Cortex of kidney (tissue), 1 donor: ENCODE measurements at places on chromosomes 3 and 15.

DNA sequence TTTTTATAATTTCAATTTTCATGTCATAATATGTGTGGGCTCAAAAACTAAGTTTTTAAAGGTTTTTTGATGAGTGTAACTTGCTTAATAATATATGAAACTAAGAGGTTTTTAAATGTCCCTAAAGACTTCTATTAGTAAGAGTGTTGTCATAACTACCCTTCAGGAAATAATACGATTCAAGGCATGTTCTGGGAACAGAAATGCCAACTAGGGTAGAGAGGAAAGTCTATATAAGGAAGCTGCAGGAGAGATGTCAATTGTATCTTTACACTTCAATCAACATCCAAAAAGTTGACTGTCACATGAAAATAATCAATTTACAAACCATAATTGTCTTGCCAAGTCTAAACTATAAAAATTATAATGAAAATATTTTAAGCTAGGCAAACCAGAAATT is 76.3 kb downstream of the SMARCC1 start:
- DNase-seq: no peak

DNA sequence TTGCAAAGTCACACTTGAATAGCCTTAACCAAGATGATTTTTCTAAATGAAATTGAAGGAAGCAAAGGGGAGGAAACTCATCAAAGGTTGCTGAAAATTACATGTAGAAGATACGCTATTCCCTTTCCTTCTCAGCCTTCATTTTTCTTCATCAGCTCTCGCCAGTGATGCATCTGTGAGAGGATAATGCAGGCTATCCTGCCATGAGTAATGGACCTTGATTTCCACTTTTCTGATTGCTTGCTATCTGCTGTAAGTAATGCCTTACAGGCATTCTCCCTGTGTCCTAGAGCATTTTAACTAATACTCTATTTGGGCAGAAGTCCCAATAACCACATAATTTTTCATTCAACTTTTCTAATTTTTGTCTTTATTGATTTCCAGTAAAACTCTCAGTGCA is 162.6 kb downstream of the BBX start:
- DNase-seq: no peak

GRCh38 chr15:28888302-28888894 is 2.6 kb downstream of the APBA2 start:
- no peak for DNase-seq

DNA sequence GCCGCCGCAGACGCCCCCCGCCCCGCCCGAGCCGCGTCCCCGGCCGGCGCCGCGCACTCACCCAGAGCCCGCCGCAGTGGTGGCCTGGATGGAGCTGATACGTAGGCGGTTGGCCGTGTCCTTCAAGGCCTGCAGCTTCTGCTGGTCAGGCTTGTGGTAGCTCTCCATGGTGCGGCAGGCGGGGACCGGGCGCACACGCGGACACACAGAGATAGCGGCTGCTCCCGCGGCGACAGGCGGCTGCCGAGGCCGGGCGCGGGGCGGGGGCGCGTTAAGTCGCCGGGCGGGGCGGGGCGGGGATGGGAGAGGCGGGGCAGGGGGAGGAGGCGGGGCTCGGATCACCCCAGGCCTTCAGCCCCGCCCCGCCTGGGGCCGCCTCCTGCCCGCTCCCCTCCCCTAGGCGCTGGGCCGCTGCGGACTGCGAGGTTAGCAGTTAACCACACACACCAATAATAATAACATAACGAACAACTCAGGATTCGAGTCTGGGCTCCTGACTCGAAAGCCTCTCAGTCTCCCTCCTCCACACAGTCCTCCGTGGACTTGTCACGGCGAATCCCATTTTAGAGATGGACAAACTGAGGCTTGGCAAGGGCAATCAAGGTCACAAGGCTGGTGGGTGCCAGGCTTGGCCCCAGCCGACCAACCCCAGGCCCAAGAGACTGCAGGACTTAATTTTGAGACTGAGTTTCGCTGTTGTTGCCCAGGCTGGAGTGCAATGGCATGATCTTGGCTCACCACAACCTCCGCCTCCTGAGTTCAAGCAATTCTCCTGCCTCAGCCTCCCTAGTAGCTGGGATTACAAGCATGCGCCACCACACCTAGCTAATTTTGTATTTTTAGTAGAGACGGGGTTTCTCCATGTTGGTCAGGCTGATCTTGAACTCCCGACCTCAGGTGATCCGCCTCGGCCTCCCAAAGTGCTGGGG is at the start of gene TKT:
Gene TKT (minus strand): TSS at position 248 of the 929 bp plus-strand sequence. CDS start 80 bp downstream, at position 168.
- no peak for DNase-seq

GRCh38 chr3:535566-536416 is 339.2 kb downstream of the CHL1 start:
- no peak for DNase-seq

DNA sequence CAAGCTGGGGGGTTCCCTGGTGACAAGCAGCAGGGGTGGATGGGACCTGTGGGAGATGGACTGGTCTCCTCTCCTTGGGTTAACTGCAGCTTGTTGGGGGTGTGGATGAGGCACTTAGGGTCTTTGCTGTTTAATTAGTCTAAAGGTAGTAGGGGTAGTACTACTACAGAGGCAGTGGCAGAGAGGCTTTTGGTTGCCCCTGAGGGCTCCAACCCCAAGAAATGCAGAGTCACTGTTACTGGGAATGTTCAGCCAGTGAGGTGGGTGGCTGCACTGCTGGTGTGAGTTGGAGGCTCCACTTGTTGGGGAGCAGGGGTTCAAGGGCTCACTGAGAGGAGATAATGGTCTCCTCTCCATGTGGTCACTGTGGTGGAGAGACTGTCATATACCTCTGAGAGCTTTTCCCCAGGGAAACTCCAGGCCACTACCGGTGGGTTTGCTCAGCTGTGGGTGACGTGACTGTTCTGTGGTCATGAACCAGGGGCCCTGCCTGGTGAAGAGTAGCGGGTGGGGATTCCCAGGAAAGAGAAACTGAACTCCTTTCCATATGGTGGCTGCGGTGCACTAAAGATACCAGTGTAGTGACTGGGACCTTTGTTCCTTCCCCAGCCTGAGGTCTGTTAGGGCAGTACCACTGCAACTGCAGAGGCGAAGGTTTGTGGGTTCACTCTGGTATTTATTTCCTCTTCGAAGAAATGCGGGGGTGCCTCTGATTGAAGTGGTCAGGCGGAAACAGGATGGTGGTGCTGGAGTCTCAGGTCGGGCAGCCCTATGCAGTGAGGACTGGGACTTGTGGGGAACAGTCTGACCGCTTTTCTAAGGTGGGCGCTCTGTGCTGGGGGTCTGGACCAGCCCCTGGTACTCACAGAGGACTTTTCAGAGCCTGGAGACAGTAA is 68.9 kb upstream of the TNFSF10 start:
- DNase-seq: no peak

- DNase-seq: peak; percentile 64
These were observed at the start of gene SCAPER for GRCh38 chr15:76905013-76905839. SCAPER (minus strand) TSS chr15:76905340; CDS start chr15:76883817, 21,523 bp downstream.

DNA sequence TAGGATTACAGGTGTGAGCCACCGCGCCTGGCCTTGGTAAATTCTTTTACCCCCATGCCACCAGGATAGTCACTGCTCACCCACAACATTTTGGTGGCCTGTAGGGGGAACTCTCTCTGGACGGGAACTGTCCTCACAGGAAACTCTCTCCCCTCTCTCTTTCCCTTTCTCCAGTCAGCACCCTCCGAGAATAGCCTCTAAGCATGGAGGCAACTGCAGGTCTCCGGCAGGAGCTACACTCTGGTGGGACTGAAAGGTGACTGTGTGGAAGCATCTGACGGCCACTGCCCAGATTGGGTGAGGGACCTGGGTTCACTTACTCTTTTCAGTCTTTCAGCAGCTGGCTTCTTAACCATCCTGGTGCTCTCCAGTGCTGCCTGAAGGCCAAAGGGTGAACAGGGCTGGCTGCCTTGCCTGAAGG is 21.3 kb downstream of the TRANK1 start:
- no peak for DNase-seq

DNA sequence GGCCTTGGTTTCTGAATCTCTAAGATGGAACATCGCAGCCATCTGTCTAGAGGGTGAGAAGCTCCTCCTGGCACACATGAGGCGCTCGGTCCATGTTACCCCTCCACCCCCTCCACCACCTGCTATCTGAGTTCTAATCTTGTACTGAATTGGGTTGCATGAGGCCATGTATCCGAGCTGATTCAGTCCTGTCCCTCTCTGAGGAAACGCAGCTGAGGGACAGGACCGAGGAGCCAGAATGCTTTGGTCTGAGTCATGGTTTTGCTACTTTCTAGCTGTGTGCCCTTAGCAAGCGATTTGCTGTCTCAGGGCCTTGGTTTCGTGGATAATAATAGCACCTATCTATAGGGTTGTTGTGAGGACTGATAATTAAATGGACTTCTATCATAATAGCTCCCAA is 87.8 kb upstream of the SEC13 start:
- no peak for DNase-seq

DNA sequence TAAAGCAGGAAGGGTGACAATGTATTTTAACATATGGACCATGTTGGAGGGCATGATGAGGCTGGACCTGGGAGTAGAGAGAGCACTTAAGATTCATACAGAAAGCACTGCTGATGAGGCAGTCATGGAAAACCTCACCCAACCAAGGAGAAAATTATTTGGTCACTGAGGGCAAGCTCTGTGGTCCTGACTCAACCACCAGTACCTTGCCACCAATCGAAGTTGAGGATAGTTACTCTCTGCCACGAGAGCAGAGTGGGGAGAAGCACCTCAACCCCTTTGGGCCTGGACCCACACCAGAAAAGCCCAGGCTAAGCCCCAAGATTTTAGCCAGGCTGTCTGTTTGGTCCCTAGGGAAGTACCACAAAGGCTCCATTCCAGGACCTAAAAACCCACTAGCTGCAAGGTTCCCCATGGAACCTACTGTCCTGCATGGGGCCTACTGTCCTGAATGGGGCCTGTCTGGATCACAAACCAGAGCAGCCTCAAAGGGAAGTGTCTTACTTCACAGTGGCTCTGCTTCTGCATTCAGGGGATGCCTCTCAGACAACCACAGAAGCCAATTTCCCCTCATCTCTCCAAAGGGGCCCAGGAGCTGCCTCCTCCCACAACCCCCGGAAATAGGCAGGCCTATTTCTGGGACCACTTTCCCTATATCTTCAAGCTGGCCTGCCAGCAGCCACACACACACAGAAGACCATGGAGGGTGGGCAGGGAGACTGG is 4.2 kb downstream of the CCDC71 start:
- no peak for DNase-seq

GRCh38 chr3:60746043-60746638 is 505.1 kb downstream of the FHIT start:
- no peak for DNase-seq

DNA sequence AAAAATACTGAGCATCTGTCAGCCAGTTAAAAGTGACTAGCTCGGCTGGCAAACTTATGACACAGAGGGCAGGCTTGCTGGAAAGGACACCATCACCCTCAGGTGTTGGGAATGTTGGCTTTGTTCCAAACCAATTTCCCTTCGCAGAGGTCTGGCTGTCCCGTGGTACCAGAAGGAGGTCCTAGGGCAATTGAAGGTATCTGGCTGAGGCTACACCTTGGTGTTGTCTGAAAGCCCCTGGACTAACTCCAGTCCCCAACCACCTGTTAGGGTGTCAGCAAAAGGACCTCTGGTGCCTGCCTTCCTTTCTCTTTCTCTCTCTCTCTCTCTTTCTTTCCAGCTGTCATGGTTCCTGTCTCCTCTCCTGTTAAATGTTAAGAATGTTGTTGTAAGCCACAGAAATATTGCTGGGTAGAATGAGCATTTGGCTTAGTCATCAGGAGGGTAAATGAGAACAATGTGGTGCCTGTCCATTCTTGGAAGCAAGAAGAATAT is 12.5 kb downstream of the PRR20G start:
- no peak for DNase-seq

GRCh38 chr15:61681676-61682075 is 378.6 kb downstream of the VPS13C start:
- DNase-seq: no peak

GRCh38 chr3:115146032-115146417 is 1.1 kb downstream of the ZBTB20 start:
- DNase-seq: no peak

DNA sequence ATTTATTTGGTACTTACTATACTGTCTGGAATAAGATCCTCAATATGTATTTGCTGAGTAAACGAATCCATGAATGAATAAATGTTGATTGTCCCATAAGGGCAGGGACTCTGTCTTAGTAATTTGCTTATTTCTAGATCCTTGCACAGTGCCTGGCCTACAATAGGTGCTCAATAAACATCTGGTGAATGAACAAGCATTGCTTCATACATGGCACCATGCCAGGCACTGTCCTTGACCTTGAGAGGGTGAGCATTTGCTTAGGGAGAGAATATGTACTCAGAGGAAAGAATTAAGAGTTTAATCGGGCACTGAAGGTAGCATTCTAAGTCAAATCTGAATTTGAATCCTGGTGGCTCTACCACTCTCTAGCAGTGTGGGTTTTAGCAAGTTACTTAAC is 282.1 kb downstream of the THSD4 start:
- no peak for DNase-seq

- no peak for DNase-seq
These were observed 13.0 kb downstream of the FOXP1 start for GRCh38 chr3:71570546-71570945.

DNA sequence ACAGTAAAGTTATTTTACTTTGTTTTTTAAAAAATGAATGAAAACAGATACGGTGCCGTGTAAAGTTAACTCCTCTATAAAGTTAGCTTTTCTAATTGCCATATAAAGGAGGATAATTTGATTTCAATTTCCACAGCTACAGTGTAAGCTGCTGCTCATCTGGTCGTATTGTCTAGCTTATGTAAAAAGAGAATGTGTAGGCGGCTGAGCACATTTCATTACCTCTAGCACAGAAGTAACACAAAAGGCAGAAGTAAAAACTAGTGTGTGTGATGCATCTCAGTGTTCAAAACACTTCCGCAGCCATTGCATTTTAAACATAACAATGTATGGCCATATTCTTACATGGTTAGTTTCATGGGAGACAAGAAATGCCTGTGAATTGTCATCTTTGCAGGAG is 105.0 kb upstream of the P2RY1 start:
- no peak for DNase-seq

DNA sequence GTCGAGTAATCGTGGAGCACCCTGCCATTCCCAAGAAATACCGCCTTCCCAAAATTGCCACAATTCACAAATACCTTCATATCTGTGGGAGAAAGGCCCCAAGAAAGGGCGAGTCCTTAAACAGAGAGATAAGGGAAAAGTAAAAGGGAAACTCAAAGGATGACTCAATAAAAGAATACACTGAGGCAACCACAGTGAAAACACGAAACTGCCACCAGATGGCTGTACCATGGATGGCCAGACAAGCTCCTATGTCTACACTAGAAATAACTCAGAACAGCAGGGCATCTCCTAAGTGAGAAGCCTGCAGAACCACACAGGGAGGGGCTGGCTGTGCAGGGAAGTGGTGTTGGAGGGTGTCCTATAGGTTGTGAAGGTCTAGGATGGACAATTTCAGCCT is 25.0 kb downstream of the SRGAP3 start:
- DNase-seq: no peak

DNA sequence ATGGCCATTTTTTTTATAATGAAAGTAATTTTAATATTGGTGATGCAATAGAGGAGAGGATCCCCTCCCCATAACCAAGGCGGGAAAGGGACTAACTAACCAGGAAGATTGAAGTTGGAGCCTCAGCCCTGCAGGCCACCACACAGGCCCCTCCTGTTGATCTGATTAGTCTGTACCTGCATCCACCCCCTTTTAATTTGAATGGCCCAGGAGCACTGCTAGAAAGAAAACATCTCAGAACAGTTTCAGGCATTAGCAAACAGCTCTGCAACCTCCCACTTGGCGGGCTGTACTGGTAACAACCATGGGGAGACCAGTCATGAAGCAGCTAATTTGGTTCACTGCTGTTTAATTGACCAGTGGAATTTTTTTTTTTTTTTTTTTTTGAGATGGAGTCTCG is 10.3 kb downstream of the CAV3 start:
- DNase-seq: no peak
